ENCODE measurements at places on chromosomes 5 and 9.

DNA sequence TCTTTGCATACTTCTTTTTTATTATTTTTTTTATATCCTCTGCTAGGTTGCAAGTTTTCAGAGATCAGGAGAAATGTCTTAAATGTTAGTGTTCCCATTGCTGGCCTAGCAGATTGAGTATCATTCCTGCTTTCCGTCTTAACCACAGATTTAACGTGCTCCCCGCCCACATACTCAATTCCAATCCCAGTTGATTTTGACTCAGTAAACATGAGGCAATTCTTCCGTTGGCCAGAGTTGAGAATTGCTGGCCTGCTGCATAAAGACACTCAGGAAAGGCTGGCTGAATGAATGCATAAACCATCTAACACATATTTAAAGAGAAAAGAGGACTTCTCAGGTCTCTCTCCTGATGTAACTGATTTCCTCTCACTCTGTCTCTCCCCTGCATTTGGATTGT lies 46.8 kb upstream of the PLPP6 start:
- peak; percentile 46 for DNase-seq

DNA sequence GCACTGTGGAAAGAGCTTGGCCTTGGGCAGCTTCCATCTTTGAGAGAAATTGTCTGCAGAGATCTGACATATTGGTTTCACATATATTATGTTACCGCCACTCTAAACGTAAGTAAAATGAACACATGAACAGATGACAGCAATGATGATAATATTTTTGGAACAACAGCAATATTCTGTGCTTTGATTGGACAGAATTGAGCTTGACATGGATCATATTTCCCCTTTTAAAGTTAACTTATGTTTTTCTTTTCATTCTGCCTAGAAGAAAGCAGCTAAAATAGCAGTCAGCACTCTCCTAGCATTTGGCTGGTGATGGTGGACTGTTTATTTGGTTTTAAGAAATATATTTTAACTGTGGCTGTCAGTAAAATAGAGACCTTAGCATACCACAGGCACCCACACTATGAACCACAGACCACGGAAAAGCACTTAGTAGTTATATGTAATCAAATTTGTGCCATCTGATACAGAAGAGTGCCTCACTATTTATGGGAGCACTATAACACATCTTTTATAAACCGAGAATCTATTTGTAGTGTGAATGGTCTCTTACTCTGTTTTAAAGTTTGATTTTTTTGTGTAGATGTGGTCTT lies 1.8 kb upstream of the CFAP95 start:
- DNase-seq, result peak; percentile 59

- DNase-seq, result no peak
Measured at GRCh38 chr9:76271755-76272154, 122.5 kb downstream of the RFK start.

DNA sequence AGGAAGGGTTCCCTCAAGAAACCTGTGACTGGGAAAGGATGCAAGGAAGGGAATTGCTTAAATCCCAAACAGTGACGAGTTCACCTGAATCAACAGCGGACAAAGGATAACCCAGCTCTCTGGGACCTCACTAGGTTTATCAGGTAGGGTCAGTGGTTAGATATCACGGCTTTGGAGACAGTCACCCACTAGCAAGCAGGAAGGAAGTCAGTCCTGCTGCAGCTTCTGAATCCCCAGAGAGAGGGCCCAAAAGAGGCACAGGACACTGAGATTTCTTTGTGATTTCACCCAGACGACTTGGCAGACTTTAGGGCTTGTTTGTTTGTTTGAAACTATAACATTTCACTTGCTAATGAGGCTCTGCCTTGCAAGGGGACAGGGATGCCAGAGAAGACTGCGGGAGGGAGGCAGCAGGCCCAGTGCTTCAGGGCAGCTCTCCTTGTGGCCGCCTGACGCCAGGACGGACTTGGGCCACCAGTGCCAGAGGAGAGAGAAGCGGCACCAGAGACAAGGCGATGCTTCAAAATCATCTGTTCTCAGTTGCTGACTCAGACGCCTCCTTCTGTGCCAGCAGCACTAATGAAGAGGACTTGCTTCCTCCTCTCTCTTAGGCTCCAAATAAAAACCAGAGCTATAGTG lies 275.6 kb upstream of the SLC30A5 start:
- DNase-seq, result peak; percentile 30

GRCh38 chr5:5384660-5385330 lies 37.7 kb upstream of the ICE1 start:
- no peak for DNase-seq

DNA sequence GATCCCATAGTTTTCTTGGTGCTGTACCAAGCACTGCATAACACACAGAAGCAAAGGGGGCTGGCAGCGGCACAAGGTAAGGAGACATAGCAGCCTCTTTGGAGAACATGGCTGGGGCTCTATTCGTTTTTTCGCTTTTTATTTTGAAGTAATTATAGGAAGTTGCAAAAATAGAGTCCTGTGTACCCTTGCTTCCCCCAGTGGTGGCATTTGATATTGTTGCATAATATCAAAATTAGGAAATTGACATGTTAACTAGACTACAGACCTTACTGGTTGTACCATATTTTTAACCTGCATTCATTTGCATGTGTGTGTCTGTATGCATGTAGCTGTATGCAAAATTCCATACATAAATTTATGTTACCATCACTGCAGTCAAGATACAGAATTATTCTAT lies 6.6 kb upstream of the UBQLN1 start:
- DNase-seq, result no peak

DNA sequence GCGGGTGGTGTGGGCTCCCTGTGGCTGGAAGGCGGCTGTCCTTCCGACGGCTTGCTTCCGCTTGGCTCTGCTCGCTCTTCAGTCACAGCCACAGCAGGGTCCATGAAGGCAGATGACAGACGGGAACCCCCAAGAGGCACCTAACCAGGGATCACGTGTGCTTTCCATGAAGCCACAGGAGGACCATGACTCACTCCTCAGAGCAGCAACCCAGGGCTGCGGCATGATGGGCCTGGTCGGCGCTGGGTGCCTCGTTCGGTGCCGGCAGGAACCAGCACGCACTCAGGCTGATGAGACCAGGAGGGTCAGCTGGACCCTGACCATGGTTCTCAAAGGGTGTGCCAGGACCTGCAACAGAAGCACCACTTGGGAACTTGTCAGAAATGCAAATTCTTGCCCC lies 32.8 kb upstream of the MED10 start:
- no peak for DNase-seq

GRCh38 chr5:117207088-117207668 lies 632.6 kb upstream of the SEMA6A start:
- no peak for DNase-seq

- no peak for DNase-seq
Measured at GRCh38 chr9:33418090-33418489, 15.7 kb upstream of the AQP7 start.

DNA sequence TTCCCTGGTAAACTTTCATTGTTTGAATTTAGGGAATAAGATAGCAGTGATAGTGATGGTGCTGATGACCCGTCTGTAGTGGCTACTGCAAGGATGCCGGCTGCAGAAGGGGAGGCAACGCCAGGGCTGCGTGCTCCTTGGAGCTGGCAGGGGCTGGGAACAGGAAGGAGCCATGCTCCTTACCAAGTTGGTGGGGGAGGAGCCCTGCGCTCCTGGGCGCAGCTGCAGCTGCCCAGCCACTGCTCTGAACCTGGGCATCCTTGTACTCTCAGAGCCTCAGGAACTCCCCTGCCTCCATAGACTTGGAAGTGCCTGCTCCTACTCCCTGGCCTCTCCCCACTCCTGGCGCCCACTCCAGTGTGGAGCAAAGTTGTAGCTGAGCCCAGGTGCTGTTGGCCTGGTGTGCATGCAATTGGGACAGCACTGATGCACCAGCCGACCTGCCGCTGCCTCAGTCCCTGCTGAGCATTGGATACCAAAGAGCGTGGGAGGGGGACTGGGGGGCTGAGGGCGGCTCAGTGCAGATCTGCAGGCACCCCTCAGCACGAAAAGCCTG lies 585.1 kb upstream of the FAM174A start:
- no peak for DNase-seq

DNA sequence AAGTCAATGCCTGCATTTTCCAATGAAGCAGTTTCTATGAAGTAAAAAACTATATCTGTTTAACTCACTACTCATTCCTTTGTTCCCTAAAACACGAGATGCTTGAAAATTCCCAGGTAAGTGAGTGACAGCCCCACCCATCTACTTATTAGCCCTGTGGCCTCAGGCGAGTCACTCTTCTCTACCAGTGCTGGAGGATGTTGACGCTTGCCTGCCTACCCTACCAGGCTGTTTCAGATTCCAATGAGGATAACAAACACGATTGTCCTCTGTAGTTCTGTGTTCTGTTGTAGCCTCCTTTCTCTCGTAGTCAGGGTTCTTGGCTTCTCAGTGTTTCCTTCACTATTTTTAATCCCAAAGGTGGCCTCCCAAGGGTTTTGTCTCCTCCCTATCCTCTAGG lies 388.8 kb downstream of the KDM4C start:
- DNase-seq, result no peak

GRCh38 chr5:65102976-65103711 lies 334.4 kb downstream of the CWC27 start:
- peak; percentile 80 for DNase-seq

DNA sequence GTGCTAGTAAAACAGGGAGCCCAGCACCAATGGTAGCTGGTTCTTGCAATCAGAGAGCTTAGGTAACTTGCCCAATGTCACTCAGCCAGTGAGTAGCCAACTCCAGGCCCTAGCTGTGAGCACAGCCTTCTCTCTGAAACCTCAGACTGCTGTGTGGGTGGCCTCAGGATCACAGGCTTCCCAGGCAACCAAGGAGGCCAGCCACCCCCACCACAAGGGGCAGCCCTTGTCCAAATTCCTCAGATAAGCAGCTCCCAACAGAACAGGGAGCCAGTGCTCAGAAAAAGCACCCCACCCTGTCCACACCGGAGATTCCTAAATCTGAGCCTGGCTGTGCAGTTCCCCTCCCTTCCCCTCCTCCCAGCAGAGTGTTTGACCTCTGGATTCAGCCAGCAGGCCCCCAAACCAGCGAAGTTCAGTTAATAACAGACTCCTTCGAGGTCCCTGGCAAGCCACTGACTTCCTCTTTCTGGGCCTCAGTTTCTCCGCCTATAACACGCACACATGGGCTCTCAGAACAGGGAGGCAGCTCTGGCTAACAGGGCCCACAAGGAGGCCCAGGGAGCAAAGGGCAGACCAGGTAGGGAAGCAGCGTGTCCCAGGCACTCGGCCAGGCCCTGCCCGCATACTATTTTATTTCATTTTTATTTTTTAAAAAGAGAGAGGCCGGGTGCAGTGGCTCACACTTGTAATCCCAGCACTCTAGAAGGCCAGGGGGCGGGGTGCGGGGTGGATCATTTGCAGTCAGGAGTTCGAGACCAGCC lies 2.7 kb downstream of the EEIG1 start:
- DNase-seq, result peak; percentile 74

DNA sequence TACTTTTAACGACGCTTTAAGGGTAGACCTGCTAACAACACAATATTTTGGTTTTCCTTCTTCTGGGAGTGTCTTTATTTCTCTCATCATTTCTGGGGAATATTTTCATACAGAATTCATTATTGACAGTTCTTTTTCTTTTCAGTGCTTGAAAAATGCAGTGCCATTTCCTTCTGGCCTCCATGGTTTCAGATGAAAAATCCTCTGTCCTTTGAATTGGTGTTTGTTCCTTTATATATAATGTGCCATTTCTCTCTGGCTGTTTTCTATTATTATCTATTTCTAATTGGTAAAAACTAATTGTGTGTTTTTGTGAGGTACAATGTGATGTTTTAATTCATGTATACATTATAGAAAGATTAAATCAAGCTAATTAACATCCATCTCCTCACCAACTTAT lies 194.3 kb upstream of the S1PR3 start:
- no peak for DNase-seq

DNA sequence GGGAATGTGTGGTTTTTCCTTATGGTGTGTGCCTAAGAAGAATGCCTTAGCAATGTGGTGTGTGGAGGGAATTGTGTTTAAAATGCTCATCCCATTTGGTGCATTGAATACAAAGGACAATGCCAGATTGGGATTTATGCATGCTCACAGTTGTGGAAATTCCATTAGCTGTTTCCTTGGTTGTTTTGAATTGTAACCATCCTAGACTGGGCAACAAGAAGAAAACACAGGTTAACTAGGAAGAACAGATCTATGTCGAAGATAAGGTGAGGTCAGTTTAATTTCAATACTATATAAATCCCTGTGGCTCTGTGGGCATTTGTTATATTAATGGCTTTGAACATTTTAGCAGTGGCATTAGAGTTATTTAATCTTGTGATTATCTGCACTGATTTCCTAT lies 266.8 kb downstream of the MAT2B start:
- no peak for DNase-seq

DNA sequence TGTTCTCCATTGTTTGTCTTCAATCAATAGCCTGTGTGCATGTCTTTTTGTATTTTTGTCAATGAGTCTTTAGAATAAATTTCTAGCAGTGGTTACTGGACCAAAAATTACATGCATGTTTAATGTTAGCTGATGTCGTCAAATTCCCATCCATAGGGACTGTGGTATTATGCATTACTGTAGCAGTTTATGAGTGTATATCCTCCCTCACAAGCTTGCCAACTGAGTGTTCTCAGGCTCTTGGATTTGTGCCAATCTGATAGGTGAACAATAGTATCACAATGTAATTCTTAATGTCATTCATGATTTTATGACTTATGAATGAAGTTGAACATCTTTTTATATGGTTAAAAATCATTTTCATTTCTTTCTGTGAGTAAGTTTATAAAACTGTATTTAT lies 13.0 kb downstream of the SNX24 start:
- DNase-seq, result no peak

DNA sequence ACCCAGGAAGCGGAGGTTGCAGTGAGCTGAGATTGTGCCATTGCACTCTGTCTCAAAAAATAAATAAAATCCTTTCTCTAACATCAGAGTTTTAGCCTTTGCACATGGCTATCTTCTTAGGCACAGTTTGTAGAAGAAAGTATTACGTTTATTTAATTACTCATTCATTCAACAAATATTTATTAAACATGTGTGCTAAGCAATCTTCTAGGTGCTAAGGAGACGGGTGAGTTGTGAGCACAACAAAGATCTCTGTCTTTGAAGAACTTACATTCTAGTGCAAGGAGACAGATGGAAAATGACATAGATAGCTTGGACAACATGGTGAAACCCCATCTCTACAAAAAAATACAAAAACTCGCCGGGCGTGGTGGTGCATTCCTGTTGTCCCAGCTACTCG lies 122.3 kb upstream of the MYO10 start:
- no peak for DNase-seq

- DNase-seq, result no peak
Measured at GRCh38 chr9:14640294-14640693, 52.9 kb downstream of the ZDHHC21 start.

DNA sequence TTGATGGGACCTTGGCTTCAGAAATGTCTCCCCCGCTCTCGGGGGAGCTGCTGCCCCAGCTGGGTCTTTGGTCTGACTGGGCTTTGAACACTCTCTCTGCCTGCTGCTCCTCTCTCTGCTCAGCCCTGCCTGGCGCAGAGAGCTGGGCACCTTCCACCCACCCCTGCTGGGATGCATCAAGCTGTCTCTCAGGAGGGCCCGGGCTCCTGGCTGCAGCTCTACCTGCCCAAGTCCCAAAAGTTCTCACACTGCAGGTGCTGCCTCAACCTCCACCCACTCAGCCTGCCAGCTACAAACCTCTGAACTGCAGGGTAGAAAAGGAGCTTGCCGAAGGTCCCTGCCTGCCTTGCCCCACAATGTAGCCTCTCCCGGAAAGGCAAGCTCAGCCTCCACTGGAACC lies 36.7 kb downstream of the IRX2 start:
- DNase-seq, result no peak

- DNase-seq, result no peak
Measured at GRCh38 chr5:38758774-38759600, 86.8 kb upstream of the OSMR start.

Measured in activated CD4-positive, alpha-beta T cell treated with anti-CD3 and anti-CD28 coated beads, Interleukin-2, amount 10 ng/mL, durations not matched to agents 24 days and 14 days (primary cell).